Activated T-helper 2 cell treated with anti-CD3 and anti-CD28 coated beads, Interferon-gamma antibody, Interleukin-2, Interleukin-4, amounts not matched to agents 10 μg/mL and 5 μg/mL and 100 μg/mL, durations not matched to agents 14 hours and 24 hours and 36 hours (primary cell): ENCODE measurements at places on chromosomes 5 and 9.
A peak's percentile ranks its signal among the peaks of the same experiment; 100 is the strongest.

- no peaks in the 10 kb centered on the region for H3K27me3 ChIP-seq
- H3K27ac ChIP-seq, result no peak overlapping the region
- H3K36me3 ChIP-seq, result no peaks in the 10 kb centered on the region
- no peak overlapping the region for H3K4me3 ChIP-seq
- no peaks in the 10 kb centered on the region for H3K4me1 ChIP-seq
These were observed 490.2 kb upstream of the DAP start for GRCh38 chr5:11251247-11251646.

- H3K36me3 ChIP-seq, result no peaks in the 10 kb centered on the region
- H3K4me1 ChIP-seq, result no peaks in the 10 kb centered on the region
- H3K27me3 ChIP-seq, result no peaks in the 10 kb centered on the region
- DNase-seq, result no peak
- no peak overlapping the region for H3K27ac ChIP-seq
These were observed 542.5 kb downstream of the TLE1 start for GRCh38 chr9:81146684-81147337.

GRCh38 chr5:173837654-173838053, 50.5 kb upstream of the CPEB4 start:
- H3K27ac ChIP-seq, result no peak overlapping the region
- no peak for DNase-seq
- no peaks in the 10 kb centered on the region for H3K36me3 ChIP-seq
- H3K27me3 ChIP-seq, result no peaks in the 10 kb centered on the region

DNA sequence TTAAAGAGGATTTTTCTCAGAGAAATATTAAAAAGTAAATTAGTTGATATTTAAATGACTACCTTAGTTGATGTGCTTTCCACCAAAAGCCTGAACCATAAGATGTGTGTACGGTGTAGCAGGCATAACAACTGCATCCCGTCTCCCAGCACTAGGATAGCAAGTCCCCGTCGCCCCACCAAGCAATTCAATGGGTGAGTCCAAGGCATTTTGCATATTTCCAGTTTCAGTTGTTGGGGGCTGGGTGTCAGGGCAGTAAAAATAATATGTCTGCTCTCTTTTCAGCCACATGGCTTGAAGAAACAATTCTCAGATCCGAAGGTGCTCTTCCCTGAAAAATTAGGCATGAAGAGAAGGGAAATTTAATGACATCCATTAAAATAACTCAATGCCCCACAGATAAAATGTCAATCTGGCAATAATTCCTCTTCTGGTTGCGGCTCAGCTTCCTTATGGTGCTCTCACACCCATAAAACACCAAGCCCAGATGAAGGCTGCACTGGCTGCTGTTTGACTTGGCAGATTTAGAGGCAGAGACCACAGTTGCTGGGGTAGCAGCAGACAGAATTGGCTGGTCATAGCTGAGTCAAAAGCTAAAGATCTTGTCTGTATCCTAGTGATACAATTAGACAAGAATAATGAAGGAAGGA, 124.4 kb upstream of the ADCY2 start:
- H3K4me3 ChIP-seq, result no peak overlapping the region
- DNase-seq, result no peak
- H3K36me3 ChIP-seq, result no peaks in the 10 kb centered on the region
- H3K27me3 ChIP-seq, result no peaks in the 10 kb centered on the region
- H3K4me1 ChIP-seq, result no peaks in the 10 kb centered on the region

- no peak for DNase-seq
- no peaks in the 10 kb centered on the region for H3K4me1 ChIP-seq
- no peak overlapping the region for H3K4me3 ChIP-seq
- H3K27ac ChIP-seq, result no peak overlapping the region
- no peaks in the 10 kb centered on the region for H3K36me3 ChIP-seq
These were observed 267.2 kb downstream of the RAB3C start for GRCh38 chr5:58849921-58850667.

- peak; percentile 74 for DNase-seq
- H3K36me3 ChIP-seq, result peaks cover 23% of the 10 kb centered on the region
- peaks cover 82% of the 10 kb centered on the region for H3K4me1 ChIP-seq
- peak overlapping the region; percentile 97 for H3K27ac ChIP-seq
These were observed 180.9 kb downstream of the NR3C1 start for GRCh38 chr5:143222287-143223231.
